ENCODE measurements at places on chromosomes 1 and 21.

DNA sequence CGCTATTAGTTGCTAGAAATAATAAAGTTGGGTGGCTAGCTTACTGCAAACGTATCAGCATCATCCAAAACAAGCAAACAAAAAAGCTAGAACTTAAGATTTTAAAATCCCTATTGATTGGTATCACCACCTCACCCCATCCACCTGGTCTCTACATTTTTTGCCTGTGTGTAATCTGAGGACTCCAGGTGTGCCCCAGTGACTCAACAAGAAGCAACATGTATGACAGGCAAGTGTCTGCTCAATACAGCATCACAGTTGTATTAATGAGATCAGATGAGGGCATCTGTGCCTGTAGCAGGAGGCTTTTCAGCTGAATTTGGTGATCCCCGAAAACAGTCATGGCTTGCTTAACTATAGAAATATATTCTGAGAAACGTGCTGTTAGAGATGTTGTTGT is 14.6 kb upstream of the PAPPA2 start:
- no peak for DNase-seq

- peak; percentile 54 for DNase-seq
These were observed 747 bp upstream of the ENAH start for GRCh38 chr1:225653463-225654276.

DNA sequence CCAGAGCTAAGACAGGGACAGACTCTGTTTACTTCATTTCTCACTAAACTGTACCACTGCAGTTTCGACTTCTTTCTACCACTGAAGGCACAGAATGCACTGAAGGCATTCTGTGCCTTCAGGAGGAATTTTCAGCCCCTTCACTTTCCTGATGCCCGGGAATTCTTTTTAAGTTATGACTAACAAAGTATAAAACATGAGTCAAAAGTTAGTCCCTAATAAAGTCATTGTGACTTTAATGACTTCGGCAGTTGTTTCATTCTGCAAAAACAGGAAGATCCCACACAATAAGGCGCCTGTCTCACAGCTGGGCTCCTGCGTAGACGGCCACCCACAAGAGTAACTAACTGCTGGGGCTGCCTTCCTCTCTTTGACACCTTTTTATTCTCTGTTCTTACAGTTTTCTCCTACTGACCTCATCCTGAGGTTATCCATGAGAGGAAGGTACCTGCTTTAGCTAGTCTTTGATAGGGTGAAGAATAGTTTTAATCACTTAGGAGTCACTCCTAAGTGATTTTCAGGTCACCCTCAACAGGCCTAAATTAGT is 183.9 kb upstream of the SGIP1 start:
- DNase-seq = no peak

DNA sequence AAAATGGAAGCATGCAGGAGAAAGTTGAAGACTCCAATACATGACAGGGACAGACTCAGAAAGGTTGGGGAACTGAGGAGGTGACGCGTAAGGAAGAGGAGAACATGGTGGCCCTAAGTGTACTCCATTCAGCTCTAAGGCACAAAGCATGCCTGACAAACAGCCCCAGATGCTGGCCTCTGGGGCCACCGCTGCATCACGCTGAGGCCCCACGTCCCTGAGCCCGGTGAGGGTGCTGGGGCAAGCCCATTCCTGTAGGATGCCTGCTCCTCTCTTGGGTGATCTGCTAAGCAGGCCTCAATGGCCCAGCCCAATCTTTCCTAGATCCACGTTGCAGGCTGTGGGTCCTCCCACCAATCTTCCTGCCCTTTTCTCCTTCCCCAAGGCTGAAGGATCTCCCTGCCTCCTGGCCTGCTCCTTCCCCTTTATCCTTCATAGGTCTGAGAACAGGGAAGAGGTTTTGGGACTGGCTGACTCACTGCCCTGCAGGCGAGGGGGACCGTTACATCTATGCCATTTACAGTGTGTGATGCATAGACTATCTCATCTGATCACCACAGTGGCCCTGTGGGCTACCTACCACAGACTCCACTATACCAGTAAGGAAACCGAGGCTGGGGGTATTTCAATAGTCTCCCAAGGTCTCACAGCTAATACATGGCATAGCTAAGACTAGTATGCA is 16.8 kb upstream of the NID1 start:
- DNase-seq = no peak

DNA sequence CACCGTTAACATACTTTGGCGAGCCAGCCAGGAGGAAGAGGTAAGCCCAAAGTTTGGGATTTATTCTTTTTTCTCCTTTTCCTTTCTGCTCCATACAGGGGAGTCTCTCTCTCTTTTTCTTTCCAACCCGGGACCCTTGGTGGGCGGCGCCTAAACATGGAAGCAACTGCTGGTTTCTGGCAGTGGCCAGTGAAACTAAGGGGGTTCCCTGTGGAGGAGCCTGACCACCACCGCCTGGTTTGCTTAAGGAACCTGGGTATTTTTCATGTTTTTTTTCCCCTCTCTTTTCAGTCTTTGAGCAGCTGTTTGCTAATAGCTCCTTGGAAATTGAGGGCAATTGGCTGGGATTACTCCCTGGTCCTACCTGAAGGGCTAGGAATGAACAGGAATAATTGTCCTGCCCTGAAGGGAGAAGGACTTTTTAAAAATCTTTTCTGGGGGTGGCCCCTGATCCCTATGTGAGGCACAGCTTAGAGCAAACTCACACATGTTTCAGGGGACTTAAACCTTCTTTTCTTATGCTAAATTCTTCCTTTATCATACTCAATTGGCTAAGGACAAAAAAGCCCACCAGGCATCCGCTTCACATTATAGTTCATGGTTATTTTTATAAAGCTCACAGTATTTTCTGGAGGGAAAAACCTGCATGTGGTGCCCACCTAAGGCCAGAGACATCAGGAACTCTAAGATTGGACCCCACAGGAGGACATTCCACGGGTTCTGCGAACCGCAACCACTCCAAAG is 61.3 kb upstream of the PLD5 start:
- DNase-seq = no peak

- DNase-seq = peak; percentile 20
These were observed 88.4 kb upstream of the RHOU start for GRCh38 chr1:228646717-228647522.

GRCh38 chr1:235679644-235680043 is 30.1 kb upstream of the GNG4 start:
- DNase-seq = no peak

- DNase-seq = no peak
These were observed 1.5 kb downstream of the TNFRSF25 start for GRCh38 chr1:6464514-6464836.

- no peak for DNase-seq
These were observed 5.2 kb downstream of the EGLN1 start for GRCh38 chr1:231416901-231417300.

GRCh38 chr1:85707267-85707989 is 805 bp downstream of the ZNHIT6 start:
- DNase-seq = no peak

- peak; percentile 82 for DNase-seq
These were observed 20.9 kb downstream of the URB1 start for GRCh38 chr21:32371913-32372314.

DNA sequence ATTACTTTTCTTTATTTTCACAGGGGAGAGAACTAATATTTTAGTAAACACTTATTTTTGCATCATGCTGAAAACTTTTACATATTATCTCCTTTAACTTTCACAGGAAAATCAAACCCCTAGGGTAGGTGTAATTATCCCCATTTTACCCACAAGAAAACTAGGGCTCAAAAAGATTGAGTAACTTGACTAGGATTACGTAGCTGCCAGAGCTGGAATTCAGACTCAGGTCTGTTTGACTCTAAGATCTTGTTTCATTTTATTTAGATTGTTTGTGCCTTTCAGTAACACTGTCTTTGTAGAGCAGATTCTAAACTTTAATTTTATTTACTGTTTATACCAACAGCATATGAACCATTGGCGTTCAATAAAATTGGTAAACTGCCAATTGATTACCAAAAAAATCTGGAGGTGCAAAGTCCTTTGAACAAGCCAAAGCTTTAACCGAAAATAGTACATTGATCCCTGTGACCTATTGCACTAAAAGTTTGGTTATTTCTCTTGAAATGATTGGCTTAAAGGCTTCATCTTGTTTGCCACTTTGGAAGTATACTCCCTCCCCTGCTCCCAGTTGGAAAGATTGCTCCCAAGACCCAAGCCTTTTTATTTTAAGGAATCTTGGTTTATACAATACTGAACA is 71.0 kb upstream of the WDR26 start:
- no peak for DNase-seq
